Stimulated activated CD4-positive, alpha-beta T cell treated with anti-CD3 and anti-CD28 coated beads, TNF-alpha, amount 100 ng/mL, for 24 hours (primary cell): ENCODE measurements at places on chromosomes 4 and X.
A peak's percentile ranks its signal among the peaks of the same experiment; 100 is the strongest.

- no peak for DNase-seq
Measured at GRCh38 chr4:18007625-18008024, 13.9 kb downstream of the LCORL start.

- no peak for DNase-seq
Measured at GRCh38 chr4:53059871-53060270, 197.8 kb downstream of the RASL11B start.

GRCh38 chr4:20431543-20431951 is 179.8 kb downstream of the SLIT2 start:
- no peak for DNase-seq

- DNase-seq, result peak; percentile 5
Measured at GRCh38 chr4:87679449-87680169, 29.5 kb downstream of the DMP1 start.

- DNase-seq, result no peak
Measured at GRCh38 chrX:1520350-1520749, 16.6 kb downstream of the P2RY8 start.

DNA sequence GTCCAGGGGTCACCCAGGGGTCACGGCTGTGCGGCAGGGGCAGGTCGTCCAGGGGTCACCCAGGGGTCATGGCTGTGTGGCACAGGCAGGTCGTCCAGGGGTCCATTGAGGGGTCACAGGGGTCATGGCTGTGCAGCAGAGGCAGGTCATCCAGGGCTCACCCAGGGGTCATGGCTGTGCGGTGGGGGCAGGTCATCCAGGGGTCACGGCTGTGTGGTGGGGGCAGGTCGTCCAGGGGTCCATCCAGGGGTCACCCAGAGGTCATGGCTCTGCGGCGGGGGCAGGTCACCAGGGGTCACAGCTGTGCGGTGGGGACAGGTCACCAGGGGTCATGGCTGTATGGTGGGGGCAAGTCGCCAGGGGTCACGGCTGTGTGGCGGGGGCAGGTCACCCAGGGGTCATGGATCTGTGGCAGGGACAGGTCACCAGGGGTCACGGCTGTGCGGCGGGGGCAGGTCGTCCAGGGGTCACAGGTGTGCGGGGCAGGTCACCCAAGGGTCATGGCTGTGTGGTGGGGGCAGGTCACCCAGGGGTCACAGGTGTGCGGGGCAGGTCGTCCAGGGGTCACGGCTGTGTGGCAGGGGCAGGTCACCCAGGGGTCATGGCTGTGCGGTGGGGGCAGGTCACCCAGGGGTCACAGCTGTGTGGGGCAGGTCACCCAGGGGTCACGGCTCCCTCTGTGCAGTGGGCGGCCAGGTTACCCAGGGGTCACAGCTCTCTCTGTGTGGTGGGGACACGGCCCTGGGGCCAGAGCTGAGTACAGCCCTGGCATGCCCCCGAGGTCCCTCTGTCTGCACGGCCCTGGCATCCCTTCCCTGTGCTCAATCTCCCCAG is 16.0 kb downstream of the ATP5ME start:
- no peak for DNase-seq

GRCh38 chr4:150127757-150128156 is 49.5 kb downstream of the DCLK2 start:
- no peak for DNase-seq

DNA sequence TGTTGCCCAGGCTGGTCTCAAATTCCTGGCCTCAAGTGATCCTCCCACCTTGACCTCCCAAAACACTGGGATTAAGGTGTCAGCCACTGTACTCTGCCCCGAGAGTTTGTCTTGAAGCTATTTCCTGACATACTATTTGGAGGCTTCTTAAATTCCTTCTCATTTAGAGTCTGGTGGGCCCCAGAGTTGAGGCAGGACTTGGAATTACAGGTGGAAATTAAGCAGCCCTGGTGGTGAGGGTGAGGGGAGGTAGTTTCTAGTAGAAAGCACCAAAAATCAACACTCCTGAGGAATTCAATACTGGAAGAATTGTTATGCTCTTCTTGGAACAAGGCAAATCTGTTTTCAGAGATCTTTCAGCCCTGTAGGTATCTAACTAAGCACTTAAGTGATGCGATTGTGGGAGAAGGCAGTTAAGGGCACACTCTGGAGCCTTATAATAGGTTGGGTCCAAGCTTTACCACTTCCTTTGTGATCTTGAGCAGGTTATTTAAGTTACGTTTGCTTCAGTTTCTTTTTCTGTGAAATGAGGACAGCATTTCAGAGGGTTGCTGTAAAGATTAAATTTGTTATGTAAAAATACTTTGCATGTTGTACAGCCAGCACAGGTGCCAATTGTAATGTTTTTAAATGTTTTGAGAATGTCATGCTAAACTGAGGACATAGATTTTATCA is 200.7 kb downstream of the SOWAHB start:
- no peak for DNase-seq

DNA sequence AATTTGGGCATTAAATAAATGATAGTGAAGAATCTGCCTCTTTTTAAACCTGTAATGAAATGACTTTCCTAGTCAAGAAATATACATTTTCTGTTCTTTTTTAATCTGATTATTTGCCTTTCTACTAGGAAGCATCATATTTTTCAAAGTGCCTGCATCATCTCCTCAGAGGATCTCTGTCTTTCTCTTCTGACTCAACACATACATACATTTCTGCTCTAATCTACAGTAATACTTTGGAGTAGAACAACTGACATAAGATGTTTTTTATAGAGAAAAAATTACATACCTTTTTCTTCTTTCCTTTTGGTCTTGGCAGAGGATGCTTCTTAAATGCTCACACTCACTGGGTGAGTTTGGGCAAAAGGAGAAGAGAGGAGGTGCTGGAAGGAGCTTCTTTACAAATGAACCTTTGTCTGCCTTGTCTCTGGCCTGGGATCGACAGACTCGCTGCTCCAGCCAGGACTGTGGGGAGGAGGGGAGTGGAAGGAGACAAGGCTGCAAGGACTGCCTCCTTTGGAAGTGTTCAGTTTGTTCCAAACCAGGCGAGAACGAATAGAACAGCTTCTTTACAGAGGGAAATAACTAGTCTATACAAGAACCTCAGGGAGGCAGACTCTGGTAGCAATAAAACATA is at the start of gene SCRG1:
Gene SCRG1 (minus strand): TSS at position 338 of the 637 bp plus-strand sequence. CDS start 7,702 bp downstream, outside the sequence.
- DNase-seq, result no peak

GRCh38 chr4:114025176-114025777 is 45.8 kb upstream of the ARSJ start:
- DNase-seq, result no peak

DNA sequence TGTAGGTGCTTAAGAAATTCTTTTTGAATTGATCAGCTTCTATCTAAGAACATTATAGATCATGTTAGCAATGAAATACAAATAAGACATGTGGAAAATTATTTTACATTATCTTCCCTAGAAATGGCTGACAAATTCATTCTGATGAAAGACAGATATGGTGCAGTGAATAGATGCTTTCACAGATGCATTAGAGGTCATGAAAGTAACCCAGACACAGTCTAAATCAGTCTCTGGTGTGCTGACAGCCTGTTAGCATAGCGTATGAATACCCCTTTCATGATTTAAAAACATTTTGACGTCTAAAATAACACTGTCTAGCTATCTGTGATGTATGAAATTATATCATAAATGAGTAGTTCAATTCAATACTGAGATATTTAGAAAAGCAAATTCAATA is 180.9 kb downstream of the UNC5C start:
- no peak for DNase-seq

DNA sequence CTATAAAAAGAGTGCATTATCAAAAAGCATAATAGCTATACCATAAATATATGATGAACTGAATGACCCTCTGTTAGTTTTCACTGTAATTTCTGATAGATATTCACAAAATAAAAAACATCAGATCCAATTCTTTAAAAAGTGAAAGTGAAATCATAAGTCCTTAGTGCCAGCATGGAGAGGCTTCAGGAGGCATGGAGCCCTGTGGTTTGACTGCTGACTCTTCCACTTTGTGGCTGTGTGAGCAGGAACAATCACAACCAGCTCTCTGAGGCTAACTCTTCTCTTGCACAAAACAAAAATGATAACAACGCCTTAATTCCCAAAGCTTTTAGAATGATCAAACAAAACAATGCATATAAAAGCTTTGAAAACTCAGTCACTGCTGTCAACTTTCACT is 1143.9 kb downstream of the PDHA2 start:
- no peak for DNase-seq

- DNase-seq, result no peak
Measured at GRCh38 chrX:52988985-52989917, 30.9 kb upstream of the FAM156A start.

DNA sequence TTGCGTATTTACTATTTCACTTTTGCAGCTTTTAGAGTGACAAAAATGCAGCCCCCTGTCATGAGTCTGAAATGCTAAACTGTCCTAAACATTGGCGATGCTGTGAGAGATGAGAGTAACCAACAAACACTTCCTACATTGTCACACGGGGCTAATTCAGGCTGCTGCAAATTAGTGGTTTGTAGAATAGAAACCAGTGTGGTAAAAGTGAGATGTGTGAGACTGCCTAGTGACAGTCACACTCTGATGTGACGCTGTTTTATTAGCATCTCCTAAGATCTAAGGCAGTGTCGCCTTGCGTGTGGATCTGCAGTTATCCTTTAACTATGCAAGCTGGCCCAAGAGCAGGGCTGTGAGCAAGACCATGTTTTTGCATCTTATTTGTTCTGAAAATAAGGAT is 800.2 kb upstream of the TENM3 start:
- DNase-seq, result no peak

GRCh38 chr4:48688953-48689352 is 91.1 kb downstream of the FRYL start:
- DNase-seq, result no peak

DNA sequence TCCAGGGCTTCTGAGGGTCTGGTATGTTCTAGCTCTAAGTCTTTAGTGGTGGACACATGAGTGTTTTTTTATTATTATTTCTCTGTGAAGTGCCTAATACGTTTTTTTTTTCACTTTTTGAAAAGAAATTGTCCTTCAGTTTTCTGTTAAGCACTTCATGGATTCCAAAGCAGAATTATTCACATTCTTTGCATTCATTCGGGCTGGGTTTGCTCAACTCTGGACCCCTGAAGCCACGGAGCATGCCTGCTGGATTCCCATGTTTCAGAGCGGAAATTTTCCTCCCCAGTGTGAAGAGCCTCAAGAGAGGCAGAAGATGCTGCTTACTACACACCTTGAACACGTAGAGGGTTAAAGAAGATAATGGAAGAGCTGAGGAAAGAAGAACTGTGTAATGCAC is 107.5 kb downstream of the EGF start:
- no peak for DNase-seq

DNA sequence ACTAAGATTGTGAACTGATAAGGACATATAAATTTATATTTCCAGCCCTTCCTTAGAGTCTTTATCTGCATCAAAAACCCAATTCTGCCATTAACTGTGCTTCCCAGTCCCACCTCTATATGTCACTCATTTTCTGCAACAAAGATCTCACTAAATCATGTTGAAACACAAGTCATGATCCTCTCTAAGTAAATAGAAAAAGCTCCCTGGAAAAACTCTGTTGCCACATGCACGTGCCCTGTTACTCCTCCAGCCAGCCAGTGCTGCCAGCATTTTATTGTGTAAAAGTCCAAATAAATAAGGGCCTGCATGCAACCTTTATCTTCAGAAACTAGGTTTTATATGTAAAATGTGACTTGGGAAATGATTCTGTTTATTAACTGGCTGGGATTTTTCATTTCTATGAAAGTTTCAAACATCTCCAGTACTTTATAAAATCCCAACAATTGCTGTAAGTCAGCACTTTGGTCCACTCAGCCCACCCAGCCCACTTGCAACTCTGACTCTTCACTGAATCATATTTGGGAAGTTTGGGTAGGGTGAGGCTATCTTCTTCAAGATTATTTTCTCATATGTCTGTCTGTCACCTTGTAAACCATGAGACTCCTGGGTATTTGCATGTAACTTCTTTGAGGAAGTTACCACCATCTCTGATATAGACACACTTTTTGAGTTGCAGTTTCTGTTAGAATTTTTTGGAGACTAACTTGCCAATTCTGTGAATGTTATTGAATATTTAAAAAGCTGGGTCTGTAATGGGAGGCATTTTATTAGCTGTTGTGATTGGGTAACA is 40.0 kb upstream of the SMARCA5 start:
- no peak for DNase-seq

- DNase-seq, result no peak
Measured at GRCh38 chrX:107683931-107684330, 55.6 kb downstream of the PRPS1 start.
